AG10803 (cell line): ENCODE measurements at places on chromosomes 3 and 15.
A peak's percentile ranks its signal among the peaks of the same experiment; 100 is the strongest.

DNA sequence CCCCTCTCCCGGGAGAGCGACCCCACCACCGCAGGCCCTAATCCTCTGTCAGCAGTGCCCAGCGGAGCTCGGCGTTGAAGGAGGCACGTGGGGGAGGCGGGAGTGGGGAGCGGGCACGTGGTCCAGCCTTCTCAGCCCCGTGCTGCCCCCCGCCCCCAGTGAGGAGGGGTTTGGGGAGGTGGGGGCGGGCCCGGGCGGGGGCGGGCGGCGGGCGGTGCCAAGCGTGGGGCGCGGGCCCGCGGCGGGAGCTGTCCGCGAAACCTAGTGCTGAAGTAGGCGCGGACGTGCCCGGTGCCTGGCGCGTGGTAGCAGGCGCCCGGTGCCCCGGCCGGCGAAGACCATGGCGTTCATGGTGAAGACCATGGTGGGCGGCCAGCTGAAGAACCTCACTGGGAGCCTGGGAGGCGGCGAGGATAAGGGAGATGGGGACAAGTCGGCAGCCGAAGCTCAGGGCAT, at the start of gene CPLX3:
Gene CPLX3 (plus strand): TSS at position 264 of the 456 bp plus-strand sequence. CDS start 77 bp downstream, at position 341.
- no peak for DNase-seq

GRCh38 chr3:49199239-49199899, 28.0 kb downstream of the KLHDC8B start:
- DNase-seq = peak; percentile 78

GRCh38 chr3:130948001-130948773, 54.3 kb downstream of the ATP2C1 start:
- no peak for DNase-seq

- no peak for DNase-seq
Observed at GRCh38 chr3:132623646-132624045, 26.6 kb downstream of the ACKR4 start.

DNA sequence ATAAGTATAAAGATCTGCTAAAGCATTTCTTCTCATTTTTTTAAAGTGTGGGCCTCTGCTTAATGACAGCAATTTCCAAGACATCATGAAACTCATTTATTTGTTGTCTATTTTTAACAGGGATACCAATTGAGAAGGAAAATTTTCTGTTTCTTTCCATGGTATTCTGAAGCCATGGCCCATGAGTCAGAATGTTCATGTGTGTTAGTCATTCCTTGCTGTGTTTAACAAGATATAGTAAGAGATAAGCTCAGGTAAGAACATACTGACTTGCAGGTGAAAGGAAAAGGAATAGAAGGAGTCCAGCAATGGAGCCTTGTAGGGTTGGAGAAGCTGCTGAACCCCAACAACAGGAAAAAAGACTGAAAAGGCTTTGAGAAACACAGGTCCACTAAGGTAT, 17.0 kb upstream of the ARID3B start:
- no peak for DNase-seq

- no peak for DNase-seq
Observed at GRCh38 chr15:68475449-68475848, 43.5 kb upstream of the ITGA11 start.

DNA sequence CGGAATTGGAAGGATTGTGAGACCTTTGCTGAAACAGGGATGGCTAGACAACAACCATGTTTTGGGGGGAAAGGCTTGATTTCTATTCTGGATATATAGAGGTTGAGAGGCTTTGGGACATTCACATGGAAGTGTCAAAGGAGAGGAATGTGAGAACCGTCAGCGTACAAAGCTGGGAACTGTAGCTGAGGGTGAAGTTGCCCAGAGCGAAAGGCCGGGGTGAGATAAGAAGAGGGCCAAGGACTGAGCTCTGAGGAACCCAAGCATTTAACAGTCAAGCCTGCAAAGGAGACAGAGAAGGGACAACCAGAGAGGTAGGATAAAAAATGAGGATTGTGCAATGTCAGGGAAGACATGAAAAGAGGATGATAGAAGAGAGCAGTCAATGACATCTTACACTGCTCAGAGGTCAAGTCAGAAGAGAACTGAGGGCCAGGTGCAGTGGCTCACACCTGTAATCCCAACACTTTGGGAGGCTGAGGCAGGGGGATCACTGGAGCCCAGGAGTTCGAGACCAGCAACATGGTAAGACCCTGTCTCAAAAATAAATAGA, 41.5 kb upstream of the RAF1 start:
- no peak for DNase-seq

DNA sequence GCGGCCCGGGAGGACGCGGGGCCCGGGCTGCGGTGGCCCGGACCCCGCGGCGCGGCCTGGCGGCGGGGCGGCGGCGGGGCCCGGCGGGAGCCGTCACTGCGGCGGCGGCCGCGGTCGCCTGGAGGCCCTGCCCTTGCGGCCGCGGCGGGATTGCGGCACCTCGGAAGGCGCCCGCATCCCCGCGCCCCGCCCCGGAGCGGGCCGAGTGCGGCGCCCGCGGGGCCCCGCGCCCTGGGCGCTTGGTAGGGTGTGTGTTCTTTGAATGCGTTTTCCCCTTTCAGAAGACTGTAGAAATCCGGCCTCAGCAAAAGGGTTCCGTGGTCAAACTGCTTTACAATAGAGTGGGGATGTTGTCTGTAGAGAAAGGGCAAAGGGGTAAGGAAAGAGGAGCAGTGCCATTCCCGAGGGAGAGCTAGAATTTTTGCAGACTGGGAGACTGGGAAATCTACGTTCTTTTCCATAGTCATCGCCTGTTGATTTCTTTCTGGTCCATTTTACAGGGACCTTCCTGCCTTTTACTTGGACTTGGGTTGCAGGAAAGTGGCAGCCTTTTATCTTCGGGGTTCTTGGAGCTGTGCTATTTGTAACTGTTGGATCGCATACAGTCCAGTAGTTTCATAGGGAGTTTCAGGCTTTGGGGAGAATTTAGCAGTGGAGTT, 630 bp downstream of the SNRK start:
- peak; percentile 12 for DNase-seq

- DNase-seq = peak; percentile 85
Observed at GRCh38 chr15:30924353-30924752, 20.6 kb downstream of the FAN1 start.

DNA sequence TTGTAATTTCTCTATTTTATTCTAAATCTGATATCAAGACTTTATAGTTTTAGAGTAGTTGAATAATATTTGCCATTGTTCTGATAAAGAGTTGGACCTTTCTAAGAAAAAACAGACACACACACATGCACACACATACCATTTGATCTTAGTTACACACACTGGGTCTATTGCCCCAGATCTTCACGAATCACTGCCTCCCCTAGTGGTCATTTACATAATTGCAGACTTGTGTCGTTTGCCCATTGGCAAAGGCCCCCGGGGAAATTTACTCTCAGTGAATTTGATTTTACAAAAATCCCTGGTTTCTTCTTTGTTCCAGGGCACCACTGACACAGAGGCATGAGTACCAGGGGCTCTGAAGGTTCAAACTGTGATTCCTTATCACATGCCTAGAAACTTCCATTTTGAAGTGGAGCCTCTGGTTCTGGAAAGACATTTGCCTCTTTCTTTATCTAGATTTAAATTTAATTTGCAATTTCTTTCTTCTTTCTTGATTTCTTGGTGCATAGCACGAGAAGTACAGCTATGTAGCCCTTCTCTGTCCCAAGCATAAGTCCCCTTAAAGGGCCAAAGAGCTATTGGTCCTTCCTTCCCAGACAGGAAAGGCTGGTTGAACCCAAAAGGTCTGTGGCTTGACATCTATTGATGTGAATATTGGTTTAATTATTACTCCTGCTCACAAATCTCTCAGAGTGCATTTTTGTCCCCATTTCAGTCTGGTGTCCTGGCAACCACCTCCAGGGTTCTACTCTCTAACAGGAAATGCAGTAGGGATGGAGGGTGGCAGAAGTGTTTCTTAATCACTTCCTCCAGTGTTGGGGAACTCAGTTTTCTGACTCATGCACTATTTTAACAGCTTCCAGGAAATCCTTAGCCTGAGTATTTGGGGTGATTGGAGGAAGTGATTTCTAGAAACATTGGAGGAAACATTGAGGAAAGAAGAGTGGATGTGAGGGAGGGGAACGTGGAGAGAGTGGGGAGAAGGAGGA, 32.4 kb upstream of the SLC6A11 start:
- DNase-seq = peak; percentile 19

DNA sequence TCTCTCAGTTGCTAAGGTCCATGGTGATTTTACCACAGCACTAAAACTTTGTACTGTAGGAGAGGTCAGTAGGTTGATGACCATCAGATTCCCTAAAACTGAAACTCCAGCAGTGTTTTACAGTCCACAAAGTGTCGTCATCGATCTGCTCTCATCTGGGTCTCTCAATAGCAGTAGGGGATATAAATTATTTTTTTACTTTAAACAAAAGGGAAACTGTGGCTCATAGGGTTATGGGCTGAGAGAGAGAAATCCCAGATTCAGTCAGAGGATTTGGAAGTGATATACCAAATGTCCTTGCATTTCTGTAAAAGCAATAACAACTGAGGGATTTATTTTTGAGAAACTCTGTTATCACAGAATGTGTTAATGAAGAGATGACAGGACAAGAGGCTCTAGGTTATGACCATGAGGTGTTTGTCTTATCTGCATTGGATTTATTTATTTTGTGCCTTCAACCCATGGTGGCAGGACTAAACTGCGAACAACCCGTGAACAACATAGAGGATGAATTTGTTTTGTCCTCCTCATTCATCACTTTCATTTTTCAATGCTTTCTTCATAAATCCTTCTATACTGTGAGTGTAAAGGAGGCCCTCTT, 869.7 kb downstream of the OTOL1 start:
- no peak for DNase-seq

DNA sequence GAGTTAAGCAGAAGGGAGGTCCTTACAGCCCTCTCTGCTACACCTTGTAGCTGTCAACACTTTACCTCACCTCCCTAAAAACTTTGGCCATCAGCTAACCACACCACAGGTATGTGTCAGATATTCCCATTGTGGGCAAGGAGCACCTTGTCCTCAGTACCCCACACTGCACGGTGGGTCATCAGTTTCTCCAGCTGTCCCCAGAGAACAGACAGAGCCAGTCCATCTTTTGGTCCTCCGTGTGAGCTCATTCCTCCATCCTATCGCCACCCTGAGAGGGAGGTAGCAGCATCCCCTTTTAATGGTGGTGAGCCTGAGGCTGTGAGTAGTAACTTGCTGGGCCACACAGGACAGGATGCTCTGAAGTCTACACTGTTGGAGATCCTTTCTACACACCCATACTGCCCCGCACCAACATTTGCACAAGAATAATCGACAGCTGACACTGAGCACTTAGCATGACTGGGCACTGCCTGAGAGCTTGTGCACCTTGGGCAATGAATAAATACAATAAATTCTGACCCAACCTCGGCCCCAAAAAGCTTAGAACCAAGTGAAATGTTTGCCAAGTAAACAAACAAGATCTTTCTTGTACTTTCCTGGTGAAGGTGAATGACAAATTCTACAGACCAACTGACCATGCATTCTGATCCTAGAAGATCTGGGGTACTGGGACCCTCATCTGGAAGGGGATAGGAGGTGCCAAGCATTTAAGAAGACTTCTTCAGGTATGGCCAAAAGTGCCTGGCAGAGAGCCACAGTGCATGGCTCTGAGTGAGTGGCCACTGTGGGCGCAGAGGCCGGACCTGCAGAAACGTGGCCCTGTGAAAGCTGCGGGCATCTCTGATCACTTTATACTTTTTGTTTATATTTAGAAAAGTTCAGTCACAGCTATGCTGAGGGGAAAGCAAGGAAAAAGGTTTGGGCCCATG, 6.9 kb downstream of the CHCHD4 start:
- DNase-seq = no peak

DNA sequence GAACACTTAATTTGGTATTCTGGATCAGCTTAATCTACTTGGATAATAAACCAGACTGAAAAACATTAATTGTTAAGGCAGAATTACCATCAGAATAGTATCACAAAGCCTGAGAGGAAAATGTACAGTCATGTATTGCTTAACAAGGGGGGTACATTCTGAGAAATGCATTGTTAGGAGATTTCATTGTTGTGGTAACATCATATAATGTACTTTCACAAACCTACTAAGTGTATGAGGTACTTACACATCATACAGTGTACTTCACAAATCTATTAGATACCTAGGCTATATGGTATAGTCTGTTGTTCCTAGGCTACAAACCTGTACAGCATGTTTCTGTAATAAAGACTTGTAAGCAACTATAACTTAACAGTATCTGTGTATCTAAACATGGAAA, 68.2 kb downstream of the NBEAL2 start:
- DNase-seq = no peak

GRCh38 chr3:18222686-18223085, 202.5 kb downstream of the SATB1 start:
- no peak for DNase-seq

GRCh38 chr3:66472313-66473134, 28.3 kb downstream of the LRIG1 start:
- peak; percentile 64 for DNase-seq

- no peak for DNase-seq
Observed at GRCh38 chr3:120227710-120228347, 57.2 kb downstream of the GPR156 start.

- no peak for DNase-seq
Observed at GRCh38 chr3:128665362-128666021, 14.9 kb upstream of the RPN1 start.

DNA sequence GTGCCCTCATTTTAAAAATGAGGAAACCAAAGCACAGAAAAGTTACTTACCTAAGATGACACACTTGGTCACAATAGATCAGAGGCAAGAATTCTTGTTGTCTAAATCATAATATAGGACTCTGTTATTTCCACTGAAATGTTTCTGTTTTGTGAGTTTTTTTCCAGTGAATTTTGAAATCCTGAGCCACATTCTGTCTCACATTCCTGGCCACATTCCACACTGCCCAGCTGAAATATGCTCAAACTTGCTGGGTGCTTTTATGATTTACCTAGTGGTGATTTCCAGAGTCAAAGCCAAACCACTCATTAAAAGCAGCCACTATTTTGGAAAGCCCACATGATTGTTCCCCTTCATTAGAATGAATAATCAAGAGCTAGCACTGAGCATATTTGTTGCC, 82.3 kb upstream of the NPHP3 start:
- DNase-seq = peak; percentile 92

DNA sequence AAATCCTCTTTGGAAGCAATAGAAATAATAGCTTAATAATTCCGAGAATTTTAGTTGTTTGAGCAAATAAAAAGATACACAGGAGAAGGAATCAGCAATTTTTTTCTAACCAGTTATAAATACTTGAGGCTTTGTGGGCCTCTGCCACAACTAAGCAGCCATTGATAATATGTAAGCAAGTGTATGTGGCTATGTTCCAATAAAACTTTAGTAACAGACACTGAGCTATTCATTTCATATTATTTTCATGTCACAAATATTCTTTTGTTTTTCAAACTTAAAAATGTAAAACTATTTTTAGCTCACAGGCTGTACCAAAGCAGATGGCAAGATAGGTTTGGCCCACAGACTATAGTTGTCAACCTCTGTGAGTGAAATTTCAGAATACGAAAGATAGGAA, 85.7 kb downstream of the MSL2 start:
- DNase-seq = peak; percentile 17
